MV-4-11 (cell line): ENCODE measurements at places on chromosomes 13 and 19.

GRCh38 chr13:30551189-30551588, 66.5 kb upstream of the USPL1 start:
- DNase-seq = peak; percentile 48

DNA sequence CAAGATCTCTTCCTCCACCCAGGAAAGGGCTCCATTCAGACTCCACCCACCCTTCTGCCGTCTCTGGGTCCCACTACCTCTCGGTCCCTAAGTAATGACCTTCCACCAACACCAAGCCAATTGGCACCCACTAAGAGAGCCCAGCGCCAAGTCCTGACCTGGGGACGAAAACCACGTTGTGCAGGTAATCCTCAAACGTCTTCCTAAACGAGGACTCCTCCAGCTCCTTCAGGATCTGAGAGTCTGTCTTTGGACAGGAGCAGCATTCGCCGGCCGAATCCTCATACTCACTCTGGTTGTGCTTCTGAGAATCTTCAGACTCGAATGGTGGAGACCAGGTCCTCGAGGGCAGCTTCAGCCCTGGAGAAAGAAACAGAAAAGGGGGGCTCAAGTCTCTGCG, 83.1 kb downstream of the ZNF557 start:
- DNase-seq = no peak

GRCh38 chr19:2027361-2027760, 11.8 kb upstream of the BTBD2 start:
- peak; percentile 30 for DNase-seq

DNA sequence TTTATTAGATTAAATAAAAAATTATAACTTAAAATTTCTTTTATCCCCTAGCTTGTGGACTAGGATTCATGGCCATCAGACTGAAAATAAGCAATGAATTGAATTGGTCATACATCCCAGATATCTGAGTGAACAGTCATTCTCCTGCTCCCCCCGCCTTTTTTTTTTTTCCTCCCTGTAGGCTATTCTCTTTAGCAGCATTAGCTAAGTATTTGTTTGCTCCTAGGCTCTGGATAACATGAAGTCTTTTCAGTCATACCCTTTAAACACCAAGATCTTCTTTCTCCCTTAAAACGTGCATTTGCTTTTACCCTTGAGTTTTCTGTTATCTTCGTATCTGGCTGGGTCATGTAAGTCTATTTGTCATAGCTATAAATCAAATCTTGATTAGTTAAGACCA, 866.7 kb upstream of the SPRY2 start:
- DNase-seq = no peak

- DNase-seq = no peak
Observed at GRCh38 chr13:39561971-39562370, 41.0 kb downstream of the LHFPL6 start.

- no peak for DNase-seq
Observed at GRCh38 chr19:52741951-52742485, 7.2 kb upstream of the ZNF611 start.

DNA sequence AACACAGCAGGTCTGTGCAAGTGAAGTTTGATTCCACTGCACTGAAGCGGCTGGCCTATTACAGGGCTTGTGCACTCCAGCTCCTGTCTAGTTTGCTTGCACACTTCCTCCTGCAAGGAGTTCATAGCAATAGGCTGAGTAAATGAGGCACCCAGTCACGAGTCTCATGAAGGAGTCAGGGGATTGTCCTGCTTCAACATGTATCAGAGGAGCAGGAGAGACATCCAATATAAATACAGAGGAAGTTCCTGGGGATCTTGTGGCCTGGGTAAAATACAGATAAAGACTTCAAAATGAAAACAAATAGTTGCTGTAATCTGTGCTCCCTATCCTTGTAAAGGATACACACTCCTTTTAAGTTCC, 259.9 kb downstream of the SLITRK1 start:
- DNase-seq = no peak

DNA sequence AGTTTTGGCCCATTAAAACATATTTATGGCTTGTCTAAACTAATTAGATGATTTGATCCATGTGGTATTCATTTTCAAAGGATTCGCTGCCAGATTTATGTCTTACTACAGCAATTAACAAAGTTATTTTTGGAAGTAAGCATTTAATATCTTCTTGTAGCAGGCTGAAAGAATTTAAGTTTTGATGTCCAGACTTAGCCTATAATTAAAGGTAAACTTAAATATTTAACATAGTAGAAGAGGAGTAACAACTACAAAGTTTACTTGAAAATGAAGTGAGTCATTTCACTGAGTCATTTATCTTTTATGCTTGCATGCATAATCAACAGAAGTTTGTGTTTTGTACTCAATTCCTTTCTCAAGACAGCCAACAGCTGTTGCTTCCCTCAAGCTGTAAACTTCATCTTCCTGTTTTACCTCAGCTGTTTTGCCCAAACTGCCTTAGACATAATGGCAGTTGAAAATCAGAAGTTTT, 58.1 kb downstream of the EDNRB start:
- DNase-seq = peak; percentile 77

- no peak for DNase-seq
Observed at GRCh38 chr19:1572795-1573194, 4.7 kb upstream of the MEX3D start.

DNA sequence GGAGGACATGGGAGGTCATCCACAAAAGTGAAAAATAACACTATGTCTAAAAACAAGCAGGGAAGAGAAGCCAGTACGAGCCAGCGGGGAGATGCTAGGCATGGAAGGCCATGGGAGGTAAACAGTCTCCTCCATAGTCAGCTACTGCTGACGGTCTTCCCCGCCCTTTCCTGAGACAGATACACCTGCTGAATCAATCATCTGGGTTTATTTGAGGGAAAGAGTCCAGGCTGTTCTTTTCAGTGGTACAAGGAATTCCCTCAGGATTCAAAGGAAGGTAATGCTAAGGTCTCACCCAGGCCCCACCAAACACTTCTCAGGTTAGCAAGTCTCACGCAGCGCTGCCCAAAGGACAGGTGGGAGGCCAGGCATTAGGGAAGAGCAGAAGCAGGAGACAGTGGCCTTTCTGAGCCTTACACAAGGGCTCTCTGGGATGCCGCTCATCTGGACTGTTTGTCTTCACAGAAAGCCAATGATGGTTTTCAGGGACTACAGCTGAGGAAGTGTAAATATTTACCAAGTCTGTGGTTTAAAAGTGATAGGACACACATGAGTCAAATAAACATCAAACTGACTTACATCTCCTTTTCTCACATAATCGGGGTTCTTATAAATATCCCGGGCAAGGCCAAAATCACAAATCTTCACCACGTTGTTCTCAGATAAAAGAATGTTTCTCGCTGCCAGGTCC, 173.9 kb downstream of the FLT1 start:
- no peak for DNase-seq

GRCh38 chr13:65268009-65268408, 1962.1 kb downstream of the PCDH9 start:
- no peak for DNase-seq

GRCh38 chr19:29583196-29583999, 22.7 kb upstream of the POP4 start:
- DNase-seq = no peak

DNA sequence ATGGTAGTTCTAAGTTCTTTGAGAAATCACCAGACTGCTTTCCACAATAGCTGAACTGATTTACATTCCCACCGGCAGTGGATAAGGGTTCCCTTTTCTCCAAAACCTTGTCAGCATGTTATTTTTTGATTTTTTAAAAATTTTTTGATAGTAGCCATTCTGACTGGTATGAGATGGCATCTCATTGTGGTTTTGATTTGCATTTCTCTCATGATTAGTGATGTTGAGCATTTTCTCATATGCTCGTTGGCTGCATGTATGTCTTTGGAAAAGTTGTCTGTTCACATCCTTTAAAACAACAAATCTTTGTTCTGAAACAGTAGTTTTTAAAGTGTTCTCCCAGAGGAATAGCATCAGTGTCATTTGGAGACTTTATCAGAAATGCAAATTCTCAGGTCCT, 77.5 kb upstream of the POMP start:
- DNase-seq = no peak

GRCh38 chr13:102703726-102704035, 8.8 kb upstream of the METTL21C start:
- DNase-seq = no peak

DNA sequence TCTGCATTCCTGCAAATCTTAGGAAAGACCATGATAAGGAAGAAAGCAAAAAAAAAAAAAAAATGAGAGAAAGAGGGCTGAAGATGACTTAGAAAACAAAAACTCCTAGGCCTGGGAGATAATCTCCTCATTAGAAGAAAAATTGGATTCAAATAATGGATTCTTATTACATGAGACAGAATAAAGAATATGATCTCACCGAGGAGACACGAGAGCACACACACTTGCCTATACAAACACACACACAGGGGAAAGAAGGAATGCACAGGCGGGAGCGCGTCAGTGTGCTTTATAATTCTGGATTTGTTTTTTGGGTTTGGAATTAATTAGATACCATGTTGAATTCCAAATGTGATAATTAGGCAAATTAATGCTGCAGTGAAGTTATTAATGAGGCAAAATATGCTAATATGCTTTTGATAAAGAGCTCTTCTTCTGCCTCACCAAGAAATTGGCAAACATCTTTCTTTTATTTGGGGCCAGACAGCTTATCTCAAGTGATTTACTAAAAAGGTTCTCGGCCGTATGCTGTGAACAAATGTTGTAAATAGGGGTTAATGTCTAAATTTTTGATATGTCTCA, 36.1 kb upstream of the PCDH8 start:
- DNase-seq = no peak

GRCh38 chr13:72689181-72689696, 38.2 kb downstream of the MZT1 start:
- DNase-seq = no peak

DNA sequence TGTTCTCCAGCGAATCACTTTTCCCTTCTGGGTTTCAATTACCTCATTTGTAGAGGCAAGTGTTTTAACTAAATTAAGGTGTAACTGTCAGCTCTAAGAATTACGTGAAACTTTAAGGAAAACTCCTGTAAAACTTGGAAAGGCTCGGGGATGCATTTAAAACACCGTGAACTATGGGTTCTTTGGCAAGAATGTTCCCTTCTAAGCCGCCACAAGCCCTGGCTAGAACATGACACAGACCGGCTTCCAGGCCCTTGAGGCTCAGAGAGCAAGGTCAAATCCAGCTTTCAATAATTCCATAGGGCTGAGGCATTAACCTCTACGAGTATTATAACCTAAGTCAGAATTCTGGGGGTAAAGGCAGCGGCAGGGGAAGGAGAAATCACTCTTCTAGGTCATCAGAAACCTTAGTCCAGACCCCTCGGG, 685 bp downstream of the VWA8 start:
- DNase-seq = no peak

DNA sequence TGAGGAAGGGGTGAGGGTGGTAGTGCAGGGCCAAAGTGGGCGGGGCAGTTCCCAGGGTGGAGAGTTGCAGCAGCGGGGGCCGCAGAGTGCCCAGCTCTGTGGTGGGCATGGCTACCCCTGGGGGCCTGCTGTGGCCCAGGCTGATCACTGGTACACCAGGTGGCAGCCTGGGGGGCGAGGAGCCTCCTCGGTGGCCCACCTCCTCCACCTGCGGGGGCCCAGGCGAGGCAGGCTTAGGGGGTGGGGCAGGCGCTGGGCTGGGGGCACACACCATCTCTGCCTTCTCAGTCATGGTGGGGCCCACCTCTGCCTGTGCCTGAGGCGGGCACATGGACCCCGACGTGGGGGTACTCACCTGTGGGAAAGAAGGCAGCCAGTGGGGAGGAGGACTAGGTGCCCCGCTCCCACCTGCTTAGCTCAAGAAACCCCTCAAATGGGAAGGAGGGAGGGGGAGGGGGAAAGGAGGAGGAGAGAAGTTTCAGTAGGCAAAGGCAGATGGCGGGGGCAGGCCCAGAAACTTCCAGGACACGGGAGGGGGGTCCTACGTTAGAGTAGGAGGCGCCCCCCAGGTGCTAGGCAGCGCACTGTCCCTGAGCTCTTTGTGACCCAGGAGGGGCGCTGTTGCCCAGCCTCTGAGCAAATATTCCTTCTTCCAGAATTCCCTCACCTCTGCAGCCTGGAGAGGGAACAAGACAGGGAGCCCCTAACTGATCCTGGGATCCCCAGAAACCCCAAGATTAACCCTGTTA, 1.6 kb downstream of the LYL1 start:
- no peak for DNase-seq

GRCh38 chr19:55663846-55664536, 9.2 kb downstream of the U2AF2 start:
- DNase-seq = no peak

DNA sequence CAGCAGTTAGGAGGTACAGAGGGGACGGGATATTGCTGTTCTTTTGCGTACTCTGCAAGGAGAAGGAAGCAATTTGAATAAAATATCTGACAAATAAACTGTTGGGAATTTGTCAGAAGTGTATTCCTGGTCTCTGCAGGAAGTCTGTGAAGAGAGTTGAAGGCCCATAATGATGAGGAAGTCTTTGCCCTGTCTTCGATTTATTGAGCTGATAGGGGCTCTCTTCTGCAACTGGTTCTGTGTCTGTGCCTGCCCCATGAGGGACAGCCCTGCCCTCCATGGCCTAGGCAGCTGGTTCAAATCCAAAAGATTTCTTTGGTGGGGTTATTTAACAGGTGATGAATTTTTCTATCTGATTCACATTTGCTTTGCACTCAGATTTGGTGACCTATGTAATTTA, 339.7 kb upstream of the EDNRB start:
- DNase-seq = no peak

- peak; percentile 14 for DNase-seq
Observed at GRCh38 chr13:27203854-27204253, 32.2 kb upstream of the USP12 start.

- no peak for DNase-seq
Observed at GRCh38 chr13:69101841-69102240, 1005.8 kb upstream of the ATXN8OS start.

DNA sequence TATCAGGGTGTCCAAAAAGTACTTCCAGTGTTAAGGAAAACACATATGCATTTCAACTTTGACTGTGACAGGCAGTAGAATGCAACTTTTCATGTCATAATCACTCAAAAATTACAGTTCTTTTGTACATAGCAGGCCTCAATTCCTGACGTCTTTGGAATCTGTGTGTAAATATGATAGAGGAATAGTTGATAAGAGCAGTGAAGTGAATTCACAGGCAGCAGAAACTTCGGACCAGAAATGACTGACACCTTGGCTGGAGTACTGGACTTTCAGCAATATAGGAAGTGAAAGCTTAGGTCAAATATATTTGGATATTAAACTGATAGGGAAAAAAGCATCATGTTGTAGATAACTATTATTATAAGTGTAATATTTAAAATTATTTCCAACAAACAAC, 1741.2 kb upstream of the PCDH20 start:
- DNase-seq = no peak

DNA sequence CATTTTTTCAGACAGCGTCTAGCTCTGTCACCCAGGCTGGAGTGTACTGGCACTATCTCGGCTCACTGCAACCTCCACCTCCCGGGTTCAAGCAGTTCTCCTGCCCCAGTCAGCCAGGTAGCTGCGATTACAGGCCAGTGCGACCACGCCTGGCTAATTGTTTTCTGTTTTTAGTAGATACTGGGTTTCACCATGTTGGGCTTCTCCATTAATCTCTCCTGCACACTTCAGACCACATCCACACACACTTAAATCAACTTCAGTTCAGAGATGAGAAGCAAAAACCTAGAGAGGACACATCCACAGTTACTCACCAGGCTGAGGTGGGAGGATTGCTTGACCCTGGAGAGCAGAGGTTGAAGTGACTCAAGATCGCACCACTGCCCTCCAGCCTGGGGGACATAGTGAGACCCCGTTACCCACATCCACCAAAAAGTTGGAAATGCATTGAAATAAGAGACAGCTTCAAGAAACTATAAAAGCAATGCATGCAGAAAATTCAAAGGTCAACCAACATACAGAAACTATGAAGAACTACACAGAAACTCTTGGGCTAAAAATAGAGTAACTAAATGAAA, 42.3 kb downstream of the ZNF611 start:
- DNase-seq = no peak
